ENCODE measurements at places on chromosomes 12 and 14.

DNA sequence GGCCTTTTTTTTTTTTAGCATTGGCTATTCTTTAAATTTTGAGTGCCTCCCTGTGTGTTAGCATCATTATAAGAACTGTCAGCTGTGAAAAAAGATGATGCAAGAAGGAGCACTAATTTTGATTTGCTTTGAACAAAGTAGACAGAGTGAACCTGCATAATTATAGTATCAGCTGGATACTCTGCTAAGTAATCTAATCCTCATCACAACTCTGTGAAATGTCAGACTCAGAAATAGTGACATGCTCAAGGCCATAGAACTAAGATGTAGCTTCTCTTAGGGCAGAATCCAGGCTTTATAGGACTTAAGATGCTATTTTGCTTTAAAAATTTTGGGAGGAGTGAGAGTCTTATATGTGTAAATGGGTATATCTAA lies 31.9 kb downstream of the FBXO34 start:
- no peak for DNase-seq

- DNase-seq, result no peak
Observed at GRCh38 chr14:22220427-22220826, 368.6 kb downstream of the DAD1 start.

GRCh38 chr14:56216626-56217379 lies 98.6 kb downstream of the PELI2 start:
- DNase-seq, result no peak

DNA sequence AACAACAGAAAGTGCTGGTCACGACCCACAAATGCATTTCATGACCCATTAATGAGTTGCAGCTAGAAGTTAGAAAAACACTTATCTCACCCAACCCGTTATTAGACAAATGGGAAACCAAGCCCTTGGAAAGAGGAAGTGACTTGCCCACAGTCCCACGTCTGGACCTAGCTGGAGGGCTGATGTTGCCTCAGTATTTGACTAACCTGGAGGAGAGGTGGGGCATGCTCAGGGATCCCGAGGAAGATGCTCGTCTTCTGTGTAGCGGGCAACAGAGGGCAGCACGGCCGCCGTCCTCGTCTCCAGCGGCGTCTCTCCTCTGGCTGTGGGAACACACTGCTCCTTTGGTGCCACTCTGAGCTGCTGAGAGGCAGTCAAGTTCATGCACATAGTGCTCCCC lies 12.7 kb downstream of the CCND2 start:
- DNase-seq, result no peak

GRCh38 chr12:114919479-114919878 lies 235.5 kb upstream of the TBX3 start:
- no peak for DNase-seq

DNA sequence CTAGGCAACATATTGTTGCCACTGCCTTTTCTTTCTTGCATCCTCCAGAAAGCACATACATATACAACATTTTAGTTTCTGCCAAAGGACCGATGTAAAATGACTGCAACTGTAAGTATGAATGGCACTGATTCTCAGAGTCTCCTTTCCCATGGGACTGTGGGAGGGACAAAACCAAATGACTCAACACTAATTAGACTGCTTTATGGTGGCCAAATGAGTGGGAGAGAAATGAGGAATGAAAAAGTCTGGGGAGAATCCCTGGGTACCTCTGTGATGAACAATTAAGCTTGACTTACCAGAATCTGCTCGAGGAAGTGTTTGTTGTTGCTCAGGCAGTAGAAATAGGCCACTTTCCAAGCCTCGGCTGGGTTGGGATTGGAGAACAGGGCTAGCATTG lies 10.1 kb downstream of the ZFYVE26 start:
- DNase-seq, result no peak

DNA sequence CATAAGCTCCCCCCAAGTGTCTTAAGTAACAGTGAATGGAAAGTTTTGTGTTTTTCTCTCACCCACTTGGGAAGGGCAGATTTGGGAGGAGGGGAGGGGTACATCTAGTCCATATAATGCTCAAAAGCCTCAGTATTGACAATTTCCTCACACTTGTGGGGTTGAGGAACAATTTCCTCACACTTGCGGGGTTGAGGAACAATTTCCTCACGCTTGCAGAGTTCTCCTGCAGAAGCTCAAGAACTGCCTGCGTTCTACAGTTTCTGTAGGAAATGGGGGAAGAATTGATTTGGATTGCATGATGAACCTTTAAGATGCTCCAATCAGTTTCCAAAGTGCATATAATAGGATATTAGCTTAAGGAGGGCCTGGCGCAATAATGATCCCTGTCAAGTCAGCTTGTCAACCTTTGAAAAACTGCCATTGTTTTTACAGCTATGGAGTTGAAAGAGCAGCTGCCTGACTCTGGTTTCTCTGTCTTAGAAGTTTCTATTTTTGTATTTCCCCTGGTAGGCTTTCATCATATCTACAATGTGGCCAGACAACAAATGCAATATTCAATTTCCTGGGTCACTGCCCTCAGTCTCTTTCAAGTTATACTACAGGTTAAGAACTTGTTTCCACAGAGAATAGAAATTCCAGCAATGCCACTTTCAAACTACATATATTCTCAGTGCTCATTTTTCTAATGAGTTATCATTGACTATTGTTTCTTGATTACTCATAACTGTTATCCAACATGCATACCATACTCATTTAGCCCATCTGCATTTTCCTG lies 66.5 kb downstream of the PLEKHG7 start:
- no peak for DNase-seq

GRCh38 chr12:48002773-48003218 lies 1.5 kb downstream of the COL2A1 start:
- DNase-seq, result no peak

- DNase-seq, result no peak
Observed at GRCh38 chr14:54718046-54718445, 151.1 kb downstream of the SAMD4A start.

DNA sequence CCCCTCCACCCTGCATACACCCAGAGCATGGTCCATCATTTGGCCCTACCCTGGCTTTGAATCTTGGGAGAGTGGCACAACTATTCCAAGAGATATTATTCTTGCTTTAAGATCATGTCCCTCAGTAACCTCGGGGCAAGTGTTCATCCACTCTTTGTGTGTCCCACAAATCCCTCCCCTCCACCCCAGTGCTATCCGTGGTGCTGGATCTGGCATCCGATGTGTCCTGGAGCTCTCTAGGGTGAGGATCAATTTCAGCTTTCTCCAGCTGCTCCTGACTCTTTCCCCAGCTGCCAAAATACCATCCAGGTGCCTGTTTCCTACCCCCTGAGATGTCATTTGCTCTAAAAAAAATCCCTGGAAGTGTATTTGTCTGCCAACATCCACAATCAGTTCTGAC lies 64.8 kb upstream of the CMKLR1 start:
- DNase-seq, result no peak

GRCh38 chr14:86193756-86194155 lies 663.8 kb downstream of the FLRT2 start:
- DNase-seq, result no peak

GRCh38 chr14:54683882-54684794 lies 117.2 kb downstream of the SAMD4A start:
- DNase-seq, result no peak

- DNase-seq, result no peak
Observed at GRCh38 chr14:24095271-24096068, 1.4 kb downstream of the PCK2 start.

DNA sequence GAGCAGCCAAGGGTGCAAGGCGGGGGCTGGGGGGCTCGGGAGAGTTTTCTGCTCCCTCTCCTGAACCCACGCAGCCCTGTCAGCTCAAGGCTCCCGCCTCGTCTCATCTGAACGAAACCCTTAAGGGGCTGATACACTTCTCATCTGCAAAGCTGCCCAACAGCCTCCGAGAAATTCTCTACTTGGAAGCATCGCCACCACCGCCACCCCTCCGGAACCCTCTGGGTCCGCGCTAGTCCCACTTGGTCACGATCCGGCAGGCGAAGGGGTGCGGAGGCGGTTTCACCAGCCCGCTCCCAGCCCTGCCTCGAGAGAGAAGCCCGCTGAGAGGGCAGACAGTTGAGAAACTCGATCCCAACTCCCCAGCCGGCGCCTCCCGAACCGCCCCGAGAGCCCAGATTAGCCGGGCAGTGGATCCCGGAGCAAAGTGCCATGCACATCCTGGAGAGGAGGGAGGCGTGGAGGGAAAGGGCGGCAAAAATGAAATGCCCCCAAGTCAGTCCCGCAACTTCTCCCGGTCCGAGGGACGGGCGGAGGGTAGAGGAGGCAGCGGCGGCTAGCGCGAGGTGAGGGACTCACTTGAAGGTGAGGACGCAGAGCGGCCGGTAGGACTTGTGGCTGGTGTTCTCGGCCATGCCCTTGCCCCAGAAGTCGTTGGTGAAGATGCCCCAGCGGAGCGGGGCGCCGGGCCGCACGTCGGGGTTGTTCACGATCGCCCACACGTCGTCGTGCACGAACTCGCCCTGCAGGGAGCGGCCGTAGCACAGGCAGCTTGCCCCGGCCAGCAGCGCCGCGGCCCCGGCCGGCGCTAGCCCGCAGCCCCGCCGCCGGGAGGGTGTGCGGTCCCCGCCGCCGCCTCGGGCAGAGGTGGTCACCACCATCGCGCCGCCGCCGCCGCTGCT lies 620 bp downstream of the TMTC1 start:
- DNase-seq, result no peak

- no peak for DNase-seq
Observed at GRCh38 chr14:96586056-96586455, 83.9 kb downstream of the PAPOLA start.

GRCh38 chr14:105199093-105199492 lies 18.0 kb upstream of the NUDT14 start:
- no peak for DNase-seq

DNA sequence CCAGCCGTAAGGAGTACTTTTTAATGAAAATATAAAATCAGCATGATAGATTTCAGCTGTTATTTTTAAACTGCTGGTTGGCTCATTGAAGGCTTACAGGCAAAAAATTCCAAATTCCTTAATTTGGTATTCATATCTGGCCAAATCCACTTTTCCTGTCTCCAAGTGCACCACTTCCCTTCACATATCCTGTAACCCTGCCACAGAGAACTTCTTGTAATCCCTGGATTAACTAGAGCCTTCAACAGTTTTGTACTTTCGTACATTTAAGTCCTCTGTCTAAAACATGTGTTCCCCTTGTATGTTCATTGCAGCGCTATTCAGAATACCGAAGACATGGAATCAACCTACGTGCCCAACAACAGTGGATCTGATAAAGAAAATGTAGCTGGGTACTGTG lies 9.6 kb downstream of the PUS7L start:
- DNase-seq, result no peak

- no peak for DNase-seq
Observed at GRCh38 chr12:31466768-31467167, 124.2 kb downstream of the DENND5B start.

DNA sequence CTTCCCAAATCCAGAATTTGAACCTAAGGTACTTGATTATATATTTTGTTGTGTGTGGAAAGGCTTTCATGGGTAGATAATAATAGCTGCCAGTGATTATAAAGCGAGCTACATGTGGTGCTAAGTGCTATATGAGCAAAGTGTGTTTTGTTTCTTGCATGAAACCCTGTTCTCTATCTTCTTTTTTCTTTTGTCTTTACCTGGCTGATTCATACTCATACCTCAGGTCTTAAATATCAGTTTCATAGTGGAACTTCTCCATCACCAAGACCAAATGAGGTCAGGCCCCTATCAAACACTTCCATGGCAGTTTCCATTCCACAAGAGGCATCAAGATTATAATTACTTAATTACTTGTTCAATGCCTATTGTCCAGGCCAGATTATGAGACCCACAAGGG lies 6.9 kb downstream of the MAP3K9 start:
- DNase-seq, result no peak

DNA sequence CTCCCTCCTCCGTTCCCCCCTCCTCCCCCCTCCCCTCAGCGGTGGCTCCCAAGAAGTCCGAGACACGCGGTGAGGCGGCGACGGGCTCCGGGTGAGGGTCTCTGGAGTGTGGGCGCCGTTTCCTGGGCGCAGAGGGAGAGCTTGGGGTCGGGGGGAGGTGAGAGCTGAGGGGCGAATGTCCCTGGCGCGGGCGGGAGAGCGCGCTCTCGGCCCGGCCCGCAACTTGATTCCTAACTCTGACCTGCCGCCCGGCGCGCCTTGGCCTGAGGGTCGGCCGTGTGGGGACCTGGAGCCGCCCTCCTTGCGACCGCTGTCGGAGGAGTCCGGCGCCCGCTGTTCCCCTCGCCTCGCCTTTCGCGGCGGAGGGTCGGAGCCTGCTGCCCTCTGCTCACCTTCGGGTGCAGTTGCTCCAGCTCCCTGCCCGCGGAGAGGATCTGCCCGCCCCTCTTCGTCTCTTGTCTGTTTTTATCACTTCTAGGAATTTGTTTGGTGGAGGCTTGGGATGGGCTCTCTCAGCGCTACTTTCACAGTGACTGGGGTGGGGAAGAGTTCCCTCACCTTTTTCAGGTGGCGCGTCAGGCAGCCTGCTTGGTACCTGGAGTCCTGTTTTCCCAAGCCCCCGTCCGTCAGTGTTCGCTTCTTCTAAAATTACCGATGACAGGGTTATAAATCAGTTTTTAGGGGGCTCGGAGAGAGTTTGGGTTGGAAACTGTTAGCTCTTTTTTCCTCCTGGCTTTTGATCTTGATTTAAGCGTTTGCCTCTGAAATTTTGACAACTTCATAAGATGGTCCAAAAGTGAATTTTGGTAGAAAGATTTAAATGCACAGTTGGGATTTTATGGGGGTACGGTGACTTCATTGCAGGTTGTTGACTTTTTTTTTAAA lies 495 bp downstream of the ADIPOR2 start:
- no peak for DNase-seq

- DNase-seq, result no peak
Observed at GRCh38 chr12:109264095-109264942, 44.8 kb downstream of the FOXN4 start.

- no peak for DNase-seq
Observed at GRCh38 chr12:102879144-102879763, 37.8 kb downstream of the PAH start.

DNA sequence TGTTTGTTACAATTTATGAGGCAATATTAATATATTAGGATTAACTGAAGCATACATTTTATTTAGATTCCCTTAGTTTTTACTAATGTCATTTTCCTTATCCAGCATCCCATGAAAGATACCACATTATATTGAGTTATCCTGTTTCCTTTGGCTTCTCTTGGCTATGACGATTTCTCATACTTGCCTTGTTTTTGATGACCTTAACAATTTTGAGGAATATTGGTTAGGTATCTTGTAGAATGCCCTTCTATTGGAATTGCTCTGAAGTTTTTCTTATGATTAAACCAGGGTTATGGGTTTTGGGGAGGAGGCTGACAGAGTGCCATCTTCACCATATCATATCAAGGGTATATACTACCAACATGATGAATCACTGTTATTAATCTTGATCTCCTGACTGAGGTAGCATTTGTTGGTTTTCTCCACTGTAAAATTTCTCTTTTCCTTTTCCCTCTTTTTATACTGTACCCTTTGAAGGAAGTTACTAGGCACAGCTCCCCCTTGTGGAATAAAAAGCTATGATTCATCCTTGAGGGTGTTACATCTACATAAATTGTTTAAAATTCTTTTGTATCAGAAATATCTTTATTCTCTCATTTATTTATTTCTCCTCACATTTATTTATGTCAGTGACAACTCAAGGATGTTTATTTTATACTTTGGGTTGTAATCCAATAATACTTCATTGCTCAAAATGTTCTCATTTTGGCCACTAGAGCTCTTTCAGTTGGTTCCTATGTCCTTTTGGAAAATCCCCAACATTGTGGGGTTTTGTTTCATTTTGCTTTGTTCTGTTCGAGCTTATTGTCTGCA lies 239.0 kb downstream of the SLC16A7 start:
- DNase-seq, result no peak

- DNase-seq, result no peak
Observed at GRCh38 chr14:99822800-99823455, 29.7 kb downstream of the EML1 start.

All from T-helper 1 cell (primary cell).